ENCODE measurements at places on chromosomes 7 and 10.

GRCh38 chr7:106116161-106116704, 4.1 kb upstream of the SYPL1 start:
- no peak for DNase-seq

GRCh38 chr10:21519941-21520436, 5.5 kb downstream of the SKIDA1 start:
- DNase-seq: peak; percentile 77

DNA sequence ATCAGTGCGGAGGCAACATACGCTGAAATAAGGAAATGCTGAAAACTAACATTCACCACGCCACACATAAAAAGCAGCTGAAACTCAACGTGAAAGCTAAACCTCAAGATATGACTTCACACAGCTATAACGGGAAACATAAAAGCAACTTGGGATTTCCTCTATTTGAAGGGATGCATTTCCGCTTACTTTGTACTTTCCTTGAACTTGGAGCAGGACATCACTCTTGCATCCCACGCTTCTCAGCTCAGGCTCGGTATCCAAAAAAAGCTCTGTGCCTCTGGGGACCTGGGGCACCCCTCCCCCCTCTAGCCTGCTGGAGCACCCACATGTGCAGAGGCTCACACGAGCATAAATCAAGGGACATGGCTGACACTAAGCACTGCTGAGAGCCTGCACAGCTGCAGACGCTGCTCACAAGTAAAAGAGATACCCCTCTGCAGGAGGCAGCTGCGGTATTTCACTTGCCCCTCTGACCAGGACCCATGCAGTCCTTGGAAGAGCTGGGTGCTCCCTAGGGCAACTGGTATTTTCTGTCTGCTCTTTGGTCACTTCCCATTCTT, 34.2 kb downstream of the PARD3 start:
- DNase-seq: peak; percentile 71

DNA sequence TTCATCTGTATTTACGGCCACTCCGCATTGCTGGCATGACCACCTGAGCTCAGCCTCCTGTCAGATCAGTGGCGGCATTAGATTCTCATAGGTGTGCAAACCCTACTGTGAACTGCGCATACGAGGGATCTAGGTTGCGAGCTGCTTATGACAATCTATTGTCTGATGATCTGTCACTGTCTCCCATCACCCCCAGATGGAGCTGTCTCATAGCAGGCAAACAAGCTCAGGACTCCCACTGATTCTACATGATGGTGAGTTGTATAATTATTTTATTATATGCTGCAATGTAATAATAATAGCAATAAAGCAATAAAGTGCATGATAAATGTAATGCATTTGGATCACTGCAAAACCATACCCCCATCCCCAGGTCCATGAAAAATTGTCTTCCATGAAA, 1172.9 kb upstream of the AUTS2 start:
- DNase-seq: peak; percentile 36

DNA sequence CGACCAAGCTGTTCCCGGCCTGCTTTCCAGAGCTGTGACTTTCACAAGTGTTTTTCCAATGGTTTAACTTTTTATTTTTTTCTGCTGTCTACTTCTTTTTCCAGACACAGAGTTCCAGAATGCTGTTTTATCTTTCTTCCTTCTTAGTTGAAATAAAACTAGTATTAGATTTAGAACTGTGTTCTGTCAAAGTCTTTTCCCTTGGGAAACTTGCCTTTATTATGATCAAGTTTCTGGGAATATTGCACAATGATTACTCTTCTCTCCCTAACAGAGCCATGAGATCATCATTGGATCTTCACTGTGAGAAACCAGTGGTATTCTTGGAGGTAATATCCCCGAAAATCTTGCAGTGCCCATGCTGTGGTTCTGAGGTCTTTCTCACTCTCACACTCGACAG, 104.9 kb upstream of the KCND2 start:
- DNase-seq: peak; percentile 80

- no peak for DNase-seq
Observed at GRCh38 chr7:151834271-151835035, 42.5 kb downstream of the PRKAG2 start.

DNA sequence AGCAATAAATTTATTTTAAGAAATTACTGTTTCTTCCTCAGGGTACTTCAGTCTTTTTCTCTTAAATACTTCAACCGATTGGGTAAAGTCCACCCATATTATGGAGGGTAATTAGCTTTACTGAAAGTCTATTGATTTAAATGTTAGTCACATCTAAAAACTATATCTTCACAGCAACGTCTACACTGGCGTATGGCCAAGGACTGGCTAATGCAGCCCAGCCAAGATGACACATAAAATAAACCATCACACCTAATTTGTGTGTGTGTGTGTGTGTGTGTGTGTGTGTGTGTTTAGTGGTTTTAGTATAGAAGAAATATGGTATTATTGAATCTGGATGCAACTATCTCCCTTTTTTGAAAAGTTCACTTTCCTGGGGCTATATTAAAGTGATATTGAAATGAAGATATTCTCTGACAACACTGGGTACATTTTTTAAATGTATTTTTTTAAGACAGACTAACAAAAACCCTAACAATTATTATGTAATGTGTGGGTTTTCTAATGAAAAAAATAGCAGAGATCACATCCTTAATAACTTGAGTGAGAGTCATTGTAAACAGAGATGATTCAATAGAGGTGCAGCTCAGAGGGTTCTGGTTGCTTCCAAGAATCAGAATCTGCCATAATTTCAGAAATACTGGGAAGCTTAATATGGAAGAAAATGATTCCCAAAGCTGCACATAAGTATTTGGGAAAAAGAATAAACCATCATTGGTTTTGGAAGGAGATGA, 584.2 kb upstream of the MBL2 start:
- no peak for DNase-seq

- no peak for DNase-seq
Observed at GRCh38 chr10:49187950-49188761, at the start of gene TMEM273. Gene TMEM273 (minus strand): TSS chr10:49188391. CDS start chr10:49188336, 55 bp downstream.

Data from fibroblast of upper back skin (primary cell).